ENCODE measurements at places on chromosomes 4 and X.

DNA sequence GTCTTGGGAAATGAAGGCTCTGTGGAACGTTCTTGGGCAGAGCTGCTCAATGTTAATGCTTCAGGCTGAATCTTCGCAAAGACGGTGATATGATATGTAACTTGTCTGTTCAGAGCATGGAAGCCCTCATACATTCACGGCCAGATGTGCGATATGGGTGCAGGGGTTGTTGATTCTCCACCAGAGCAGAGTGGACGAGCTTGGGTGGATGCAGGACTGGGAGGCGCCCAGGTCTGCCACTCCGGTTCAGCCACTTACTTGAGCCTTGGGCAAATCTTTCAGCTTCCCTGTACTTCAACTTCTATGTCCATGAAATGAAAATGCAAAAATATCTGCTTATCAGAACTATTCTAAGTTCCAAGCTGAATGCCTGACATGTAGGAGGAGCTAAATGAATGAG, 47.4 kb upstream of the MND1 start:
- DNase-seq = no peak

GRCh38 chr4:153577053-153577452, 107.0 kb upstream of the TLR2 start:
- DNase-seq = no peak

GRCh38 chr4:110633358-110634341, 10.8 kb upstream of the PITX2 start:
- no peak for DNase-seq

DNA sequence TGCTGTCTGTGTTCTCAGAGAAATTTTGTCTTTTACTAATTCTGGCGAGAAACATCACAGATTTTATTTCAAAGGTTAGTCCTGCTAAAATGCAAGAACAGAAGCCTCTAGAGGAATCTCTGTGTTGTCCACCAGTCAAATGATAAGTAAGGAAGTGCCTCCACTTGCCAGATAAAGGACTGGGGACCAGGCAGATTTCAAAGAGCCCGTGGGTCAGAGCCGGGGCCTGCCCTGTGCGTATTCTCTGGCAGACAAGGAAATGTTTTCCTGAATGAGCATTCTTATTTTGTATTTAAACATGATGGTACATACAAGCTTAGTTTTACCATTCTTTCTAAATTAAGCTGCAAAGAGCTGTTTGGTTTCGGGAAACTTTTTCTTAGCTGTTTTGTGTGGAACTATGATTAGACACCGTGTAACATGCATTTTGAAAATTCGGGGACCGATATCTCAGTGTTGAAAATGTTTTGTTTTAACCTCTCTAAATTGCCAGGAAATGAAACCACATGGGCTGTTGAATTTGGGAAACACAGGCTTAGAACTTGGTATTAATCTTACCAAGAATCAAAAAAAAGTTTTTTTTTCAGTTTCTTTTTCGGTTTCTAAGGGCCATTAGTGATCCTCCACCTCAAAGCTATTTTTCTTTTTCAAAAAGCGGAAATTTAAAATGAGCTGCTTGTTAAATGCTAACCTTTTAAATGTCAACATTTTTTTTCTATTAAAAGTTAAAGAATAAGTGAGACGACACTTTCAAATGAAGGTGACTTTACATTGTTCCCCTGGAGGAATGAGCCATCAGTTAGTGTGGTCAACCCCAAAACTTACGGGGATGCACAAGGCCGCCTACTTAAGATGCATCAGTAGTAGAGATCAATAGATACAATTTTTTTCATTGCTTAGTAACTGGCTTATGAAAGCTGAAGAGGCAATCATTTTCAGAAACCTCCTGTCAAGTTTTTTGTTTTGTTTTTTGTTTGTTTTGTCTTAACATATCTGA, 89.6 kb upstream of the MTM1 start:
- no peak for DNase-seq

DNA sequence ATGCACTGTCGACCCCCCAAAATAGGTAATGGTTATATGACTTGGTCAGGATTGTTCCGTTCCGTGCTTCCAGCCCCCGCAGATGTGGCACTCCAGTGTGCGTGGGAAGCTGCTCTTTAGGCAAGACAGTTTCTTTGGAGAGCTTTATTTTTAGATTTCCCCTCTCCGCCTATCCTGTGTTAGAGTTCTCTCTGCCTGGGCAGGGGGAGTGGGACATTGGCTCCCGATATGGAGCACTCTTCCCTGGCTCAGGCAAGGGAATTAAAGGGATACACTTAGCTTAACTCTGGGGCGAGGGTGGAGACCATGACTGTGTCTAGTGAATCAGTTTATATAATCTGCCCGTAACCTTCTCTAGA, 36.0 kb downstream of the DLG3 start:
- no peak for DNase-seq

DNA sequence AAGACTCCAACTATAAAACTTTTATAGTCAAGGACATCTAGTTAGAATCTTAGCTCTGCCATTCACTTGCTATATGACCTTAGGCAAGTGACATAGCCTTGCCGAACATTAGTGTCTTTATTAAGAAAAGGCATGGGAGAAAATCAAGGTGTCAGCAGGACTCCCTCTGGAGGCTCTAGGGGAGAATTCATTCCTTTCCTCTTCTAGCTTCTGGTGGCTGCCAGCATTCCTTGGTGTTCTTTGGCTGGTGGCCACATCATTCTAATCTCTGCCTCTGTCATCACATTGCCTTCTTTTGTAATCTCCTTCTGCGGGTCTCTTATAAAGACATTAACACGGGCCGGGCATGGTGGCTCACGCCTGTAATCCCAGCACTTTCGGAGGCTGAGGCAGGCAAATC, 99.8 kb downstream of the PPP1R2C start:
- no peak for DNase-seq

- no peak for DNase-seq
Observed at GRCh38 chr4:15250021-15250441, 177.8 kb upstream of the C1QTNF7 start.

DNA sequence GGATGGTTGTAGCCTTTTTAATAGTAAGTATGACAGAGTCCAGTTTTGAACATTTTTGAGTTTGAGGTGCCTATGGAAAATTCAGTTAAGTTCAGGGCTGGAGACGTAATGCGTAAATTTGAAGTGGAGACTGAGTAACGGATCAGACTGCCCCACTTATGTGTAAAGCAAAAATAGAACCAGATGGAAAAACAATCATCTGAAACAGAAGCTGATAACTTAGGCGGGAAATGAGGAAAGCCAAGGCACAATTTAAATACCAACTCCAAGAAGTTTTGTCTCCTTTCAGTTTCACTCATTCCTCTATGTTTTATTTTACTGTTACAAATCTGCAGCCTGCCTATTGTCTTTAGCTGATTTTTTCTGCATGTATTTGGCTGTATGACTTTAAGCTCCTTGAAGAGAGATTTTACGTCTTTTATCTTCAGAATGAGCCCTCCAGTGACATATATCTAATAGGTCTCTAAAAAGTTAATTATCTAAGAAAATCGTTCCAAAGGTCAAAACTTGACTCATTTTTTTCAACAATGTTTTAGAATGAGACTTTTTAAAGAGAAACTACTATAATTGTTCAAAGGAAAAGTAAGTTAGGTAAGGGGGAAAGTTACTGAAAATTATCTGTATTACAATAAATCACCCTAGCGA, 1.1 kb downstream of the SGCB start:
- no peak for DNase-seq

DNA sequence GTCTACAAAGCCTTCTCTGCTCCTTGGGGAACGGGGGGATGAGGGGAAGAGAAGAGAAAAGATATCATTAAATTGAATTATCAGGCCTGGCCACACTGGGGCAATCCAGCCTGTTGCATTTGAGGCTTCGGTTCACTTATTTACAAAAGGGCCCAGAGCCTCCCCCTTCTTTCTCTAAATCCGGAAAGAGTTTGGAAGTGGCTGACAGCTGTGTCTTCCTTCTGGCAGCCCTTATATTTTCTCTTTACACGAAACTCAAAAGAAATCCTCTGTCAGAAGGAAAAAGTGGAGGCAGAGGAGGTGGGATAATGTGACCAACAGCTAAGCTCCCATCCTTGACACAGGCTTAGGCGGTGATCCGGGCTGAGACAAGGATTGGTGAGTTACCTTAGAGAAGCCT, 158.3 kb upstream of the TAPT1 start:
- DNase-seq = no peak

DNA sequence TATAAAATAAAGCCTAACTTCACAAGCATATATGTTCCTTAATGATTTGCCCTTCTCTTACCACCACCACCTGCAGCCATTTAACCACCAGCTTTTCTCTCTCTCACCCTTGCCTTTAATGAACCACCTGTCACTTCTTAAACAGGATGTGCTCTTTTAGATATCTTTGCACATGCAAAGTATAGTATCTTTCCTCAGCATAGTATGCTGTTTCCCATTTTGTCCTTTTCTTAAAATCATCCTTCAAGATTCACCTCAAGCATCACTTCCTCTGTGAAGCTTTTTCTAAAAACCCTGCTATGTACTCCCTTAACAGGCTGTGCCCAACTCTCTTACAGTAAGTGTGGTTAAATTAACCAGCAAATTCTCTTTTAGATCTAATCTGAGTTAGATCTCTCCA, 8.2 kb upstream of the CNOT6L start:
- DNase-seq = no peak

DNA sequence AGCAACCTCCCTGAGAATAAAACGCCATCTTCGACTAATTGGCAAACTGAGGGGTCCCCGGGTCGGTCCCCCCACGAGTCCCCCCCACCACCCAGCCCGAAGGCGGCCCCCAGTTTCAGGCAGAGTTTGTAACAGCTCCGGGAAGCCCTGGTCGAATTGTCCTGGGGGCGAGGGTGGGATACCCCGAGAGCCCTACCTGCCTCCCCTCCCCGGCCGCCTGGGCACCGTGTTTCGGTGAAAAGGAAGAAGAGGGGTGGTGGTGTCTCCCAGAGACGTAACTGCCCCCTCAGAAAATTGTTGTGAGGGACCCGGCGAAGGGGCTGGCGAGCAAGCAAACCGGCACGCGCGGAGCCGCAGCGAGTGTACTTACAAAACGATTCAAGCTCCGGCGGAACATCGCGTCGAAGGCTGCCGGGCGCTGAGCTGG, 1.2 kb downstream of the ATP11C start:
- DNase-seq = no peak

DNA sequence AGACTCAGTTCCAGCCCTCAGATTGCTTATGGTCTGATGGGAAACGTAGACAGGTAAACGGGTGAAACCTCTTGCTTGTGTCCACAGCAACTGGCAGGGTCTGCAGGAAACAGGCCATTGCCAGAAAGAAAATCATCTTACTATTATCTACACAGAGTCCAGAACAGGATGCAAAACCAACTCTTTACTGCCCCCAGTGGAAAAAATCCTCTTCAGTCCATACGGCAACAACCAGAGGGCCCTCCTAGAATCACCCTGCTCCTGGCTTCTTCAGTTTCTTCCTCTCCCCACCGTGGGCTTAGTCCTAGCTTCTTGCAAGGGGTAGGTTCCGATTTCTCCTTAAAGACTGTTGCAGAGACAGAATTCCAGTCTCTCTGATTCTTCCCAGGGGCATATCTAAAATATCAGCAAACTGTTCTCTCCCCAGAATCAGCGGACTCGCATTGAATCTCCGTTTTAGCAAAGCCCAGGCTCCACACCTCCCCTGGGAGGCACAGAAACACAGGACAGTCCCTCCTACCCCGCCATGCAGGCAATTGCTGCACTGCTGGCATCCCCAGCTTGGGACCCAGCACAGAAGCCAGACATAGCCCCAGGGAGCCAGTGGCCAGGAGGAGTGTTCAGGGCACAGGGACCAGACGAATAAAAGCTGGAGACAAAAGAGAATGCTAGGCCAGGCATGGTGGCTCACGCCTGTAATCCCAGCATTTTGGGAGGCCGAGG, 41.0 kb upstream of the SH3RF1 start:
- no peak for DNase-seq
